ENCODE measurements at places on chromosomes 7 and 10.

GRCh38 chr10:128729910-128730420 lies 603.7 kb upstream of the MKI67 start:
- DNase-seq = no peak

DNA sequence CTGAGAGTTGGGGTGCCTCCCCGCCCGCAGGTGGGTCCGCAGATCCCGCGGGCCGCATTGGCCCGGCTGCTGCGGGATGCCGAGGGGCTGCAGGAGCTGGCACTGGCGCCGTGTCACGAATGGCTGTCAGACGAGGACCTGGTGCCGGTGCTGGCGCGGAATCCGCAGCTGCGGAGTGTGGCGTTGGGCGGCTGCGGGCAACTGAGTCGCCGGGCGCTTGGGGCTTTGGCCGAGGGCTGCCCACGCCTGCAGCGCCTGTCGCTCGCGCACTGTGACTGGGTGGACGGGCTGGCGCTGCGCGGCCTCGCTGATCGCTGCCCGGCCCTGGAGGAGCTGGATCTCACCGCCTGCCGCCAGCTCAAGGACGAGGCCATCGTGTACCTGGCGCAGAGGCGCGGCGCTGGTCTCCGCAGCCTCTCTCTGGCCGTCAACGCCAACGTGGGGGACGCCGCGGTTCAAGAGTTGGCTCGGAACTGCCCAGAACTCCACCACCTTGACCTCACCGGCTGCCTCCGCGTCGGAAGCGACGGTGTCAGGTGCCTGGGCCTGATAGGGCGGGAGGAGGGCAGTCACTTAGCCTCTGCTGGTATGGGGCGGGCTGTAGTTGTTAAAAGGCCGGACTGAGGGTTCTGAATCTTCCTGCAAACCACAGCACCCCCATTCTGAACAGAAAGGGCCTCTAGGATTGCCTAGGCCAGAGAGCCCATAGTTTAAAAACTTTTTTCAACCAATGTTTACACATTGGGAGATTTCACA lies 1.3 kb downstream of the FBXL15 start:
- no peak for DNase-seq

DNA sequence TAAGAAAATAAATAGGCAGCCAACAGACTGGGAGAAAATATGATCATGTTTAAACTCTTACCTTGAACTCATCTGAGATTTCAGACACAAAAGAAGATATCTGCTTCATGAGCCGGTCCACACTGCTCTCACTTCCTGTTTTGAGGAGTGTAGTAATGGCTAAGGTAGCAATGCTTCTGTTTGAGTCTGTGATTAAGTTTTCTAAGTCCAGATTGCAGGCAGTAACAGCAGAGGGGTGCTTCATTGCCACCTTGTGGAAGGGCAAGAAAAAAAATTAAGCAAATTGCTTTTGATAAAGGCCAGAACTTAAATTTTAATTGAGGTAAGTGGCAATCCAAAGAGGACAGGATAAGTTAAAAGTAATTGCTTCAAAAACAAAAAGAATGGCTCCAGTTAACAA lies 69.1 kb downstream of the MEST start:
- peak; percentile 31 for DNase-seq

DNA sequence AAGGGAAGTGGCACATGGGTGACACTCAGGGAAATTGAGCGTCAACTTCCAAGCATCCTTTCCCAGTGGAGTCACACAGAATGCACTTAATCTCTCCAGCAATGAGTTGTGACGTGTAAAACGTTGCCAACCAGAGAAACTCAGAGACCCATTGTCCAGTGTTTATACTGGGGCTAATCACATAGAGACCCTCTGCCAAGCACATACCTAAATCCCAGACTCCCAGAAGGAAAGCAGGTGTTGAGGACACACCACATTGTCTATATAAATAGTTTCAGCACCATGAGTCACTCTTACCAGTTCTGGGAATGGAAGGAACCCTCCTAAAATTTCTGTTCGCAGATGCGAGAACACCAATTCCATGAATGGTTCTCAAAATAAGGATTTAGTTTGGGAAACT lies 76.4 kb upstream of the BET1 start:
- DNase-seq = no peak

GRCh38 chr10:100784126-100784525 lies 38.7 kb downstream of the PAX2 start:
- DNase-seq = no peak

DNA sequence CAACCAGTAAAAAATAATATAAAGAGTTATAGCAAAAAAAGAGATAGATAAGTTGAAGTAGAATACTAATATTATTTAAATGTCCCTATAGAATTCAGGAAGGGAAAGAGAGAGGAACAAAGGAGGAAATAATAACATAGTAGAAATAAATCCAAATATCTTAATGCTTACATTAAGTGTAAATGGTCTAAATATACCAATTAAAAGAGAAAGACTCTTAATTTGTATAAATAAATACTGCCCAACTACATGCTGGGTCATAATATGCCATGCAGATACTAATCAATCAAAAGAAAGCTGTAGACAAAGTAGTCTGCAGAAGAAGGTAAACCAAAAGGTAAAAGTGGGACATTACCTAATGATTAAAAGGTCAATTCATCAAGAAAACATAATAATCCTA lies 43.3 kb upstream of the VIPR2 start:
- no peak for DNase-seq

DNA sequence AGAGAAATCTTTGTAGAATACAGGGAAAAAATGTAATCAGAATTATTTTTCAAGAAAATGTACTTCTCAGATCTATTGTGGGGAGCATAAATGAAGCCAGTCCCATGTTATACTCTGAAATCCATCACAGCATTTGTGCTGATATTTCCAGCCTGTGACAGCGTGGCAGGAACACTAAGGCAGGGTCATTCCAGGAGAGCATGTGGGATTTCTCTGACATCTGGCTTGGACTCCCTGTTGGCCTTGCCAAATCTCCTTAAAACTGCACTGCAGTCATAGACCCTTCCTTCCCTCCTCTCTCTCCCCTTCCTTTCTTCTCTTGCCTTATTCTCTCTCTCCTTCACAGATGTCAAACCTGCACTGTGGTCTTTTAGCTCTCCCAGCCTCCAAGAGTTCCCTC lies 6.5 kb upstream of the TSPAN13 start:
- no peak for DNase-seq

- DNase-seq = peak; percentile 40
Measured at GRCh38 chr7:87218796-87219544, 562 bp downstream of the TMEM243 start.

GRCh38 chr7:24908166-24908565 lies 71.8 kb downstream of the OSBPL3 start:
- no peak for DNase-seq

Measured in fibroblast of skin of scalp (primary cell).